ENCODE measurements at places on chromosomes 6 and 20.
A peak's percentile ranks its signal among the peaks of the same experiment; 100 is the strongest.

DNA sequence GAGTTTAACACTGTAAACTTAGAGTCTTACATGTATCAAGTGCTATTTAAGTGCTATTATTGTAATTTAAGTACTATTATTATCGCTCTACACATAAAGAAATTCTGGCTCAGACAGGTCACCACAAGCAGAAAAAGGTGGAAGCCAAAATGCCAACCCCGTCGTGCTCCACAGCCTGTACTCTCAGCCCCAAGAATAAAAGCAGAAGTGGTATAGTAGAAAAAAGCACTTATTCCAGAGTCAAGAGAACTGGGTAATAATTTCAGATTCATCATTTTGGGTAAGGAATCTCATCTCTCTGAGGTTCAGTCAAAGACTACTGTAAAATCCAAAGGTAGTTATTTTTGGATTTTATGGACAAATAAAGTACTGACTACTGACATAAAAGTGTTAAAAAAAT lies 943 bp downstream of the ZUP1 start:
- DNase-seq: no peak

- no peak for DNase-seq
Observed at GRCh38 chr6:10382322-10382721, 32.6 kb downstream of the TFAP2A start.

GRCh38 chr20:62628691-62629090 lies 13.6 kb upstream of the SLCO4A1 start:
- no peak for DNase-seq

DNA sequence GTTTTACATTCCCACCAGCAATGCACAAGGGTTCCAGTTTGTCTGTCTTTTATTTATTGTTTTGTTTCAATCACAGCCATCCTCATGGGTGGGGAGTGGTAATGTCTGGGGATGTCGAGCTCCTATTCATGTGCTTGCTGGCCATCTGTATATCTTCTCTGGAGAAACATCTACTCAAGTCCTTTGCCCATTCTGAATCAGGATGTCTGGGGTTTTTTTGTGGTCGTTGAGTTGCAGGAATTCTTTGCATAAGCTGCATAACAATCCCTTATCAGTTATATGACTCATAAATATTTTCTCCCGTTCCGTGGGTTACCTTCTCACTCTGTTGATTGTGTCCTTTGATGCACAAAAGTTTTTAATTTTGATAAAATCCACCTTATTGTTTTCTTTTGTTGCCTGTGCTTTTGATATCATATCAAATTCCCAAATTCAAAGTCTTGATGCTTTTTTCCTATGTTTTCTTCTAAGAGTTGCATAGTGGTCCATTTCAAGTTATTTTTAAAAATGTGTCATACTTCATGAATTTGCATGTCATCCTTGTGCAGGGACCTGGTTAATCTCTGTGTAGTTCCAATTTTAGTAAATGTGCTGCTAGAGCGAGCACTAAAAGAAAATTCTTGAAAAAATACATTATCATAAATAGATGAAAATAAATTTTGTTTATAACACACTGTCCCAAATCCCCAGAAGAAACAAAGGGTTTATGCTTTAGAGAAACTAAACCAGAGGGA lies 54.9 kb upstream of the PDE10A start:
- no peak for DNase-seq

DNA sequence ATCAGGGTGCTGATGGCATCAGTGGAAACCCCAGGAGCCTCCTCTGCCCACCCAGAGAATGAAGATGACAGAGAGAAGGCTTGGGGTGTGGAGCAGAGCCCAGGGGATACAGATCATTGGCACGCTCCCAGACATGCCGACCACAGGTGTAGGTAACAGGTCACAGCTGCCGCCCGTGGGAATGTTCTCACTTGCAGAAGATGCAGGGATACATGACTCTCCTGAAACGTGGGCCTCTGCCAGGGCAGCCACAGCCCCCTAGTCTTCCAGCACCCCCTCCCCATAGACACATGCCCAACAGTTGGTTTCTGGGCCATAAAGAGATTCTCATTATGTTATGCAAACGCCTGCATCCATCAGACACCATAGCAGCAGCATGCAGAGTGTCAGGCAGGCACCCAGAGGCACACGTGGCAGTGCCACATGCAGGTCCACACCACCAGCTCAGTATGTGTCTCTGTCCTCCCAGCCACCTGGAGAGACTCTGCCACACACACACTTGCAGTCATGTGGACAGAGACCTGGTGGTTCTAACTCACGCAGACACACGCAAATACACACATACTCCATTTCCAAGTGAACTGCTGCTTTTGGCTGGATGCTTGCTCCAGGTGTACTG lies 45.5 kb downstream of the LRFN2 start:
- no peak for DNase-seq

GRCh38 chr6:151679081-151679480 lies 128.4 kb upstream of the ESR1 start:
- no peak for DNase-seq

GRCh38 chr20:8990770-8991169 lies 78.1 kb upstream of the PLCB4 start:
- DNase-seq: no peak

DNA sequence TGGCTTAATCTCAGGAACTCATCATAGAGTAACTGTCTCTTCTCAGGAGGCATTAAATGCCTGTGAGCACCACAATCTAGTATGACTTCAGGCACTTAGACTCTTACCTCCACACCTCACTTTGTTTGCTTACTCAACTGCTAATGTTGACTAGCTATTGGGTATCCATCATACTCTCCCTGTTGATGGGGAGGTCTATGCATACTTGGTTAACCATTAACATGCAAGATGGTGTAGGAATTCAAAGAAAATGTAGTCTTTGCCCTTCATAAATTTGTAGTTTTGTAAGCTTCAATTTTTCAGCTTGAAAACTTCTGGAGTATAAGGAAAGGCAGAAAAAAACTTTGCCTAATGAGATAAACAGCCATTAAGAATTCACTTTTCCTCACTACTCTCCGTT lies 501.0 kb upstream of the MARCKS start:
- DNase-seq: no peak

DNA sequence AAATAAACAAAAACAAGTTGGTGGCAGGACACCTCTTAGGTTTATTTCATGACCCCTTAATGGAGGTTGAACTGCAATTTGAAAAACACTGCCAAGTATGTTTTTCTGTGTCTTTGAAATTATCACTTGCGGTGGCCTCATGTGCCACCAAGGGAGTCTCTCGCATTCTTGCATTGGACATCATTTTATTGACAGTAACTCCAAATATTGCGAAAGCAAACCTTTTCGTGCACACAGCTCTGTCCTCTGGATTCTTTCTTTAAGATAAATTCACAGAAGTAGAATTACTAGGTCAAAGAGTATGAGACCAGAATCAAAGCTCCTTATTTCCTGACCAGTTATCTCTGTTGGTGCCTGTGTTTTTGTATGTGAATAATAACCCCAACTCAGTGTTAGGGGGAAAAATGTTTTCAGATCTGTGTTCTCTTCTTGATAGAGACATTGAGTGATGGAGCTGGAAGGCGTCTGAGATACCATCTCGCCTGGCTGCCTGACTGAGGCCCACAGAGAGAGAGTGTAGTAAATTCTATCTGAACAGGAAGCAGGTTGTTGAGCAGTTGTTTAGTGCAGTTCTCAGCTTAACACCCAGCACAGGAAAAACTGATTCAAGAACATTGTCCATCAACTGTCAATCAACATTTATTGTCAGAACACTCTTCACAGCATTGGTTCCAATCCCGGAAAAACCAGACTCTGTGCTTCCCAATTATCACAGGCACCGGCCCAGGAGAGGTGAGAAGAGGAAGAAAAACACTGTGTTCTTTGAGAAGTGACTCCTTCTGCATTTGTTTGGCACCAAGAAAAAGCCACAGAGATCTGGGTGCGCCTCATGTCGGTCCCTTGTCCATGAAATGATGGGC lies 2.2 kb upstream of the CCDC167 start:
- DNase-seq: peak; percentile 44

DNA sequence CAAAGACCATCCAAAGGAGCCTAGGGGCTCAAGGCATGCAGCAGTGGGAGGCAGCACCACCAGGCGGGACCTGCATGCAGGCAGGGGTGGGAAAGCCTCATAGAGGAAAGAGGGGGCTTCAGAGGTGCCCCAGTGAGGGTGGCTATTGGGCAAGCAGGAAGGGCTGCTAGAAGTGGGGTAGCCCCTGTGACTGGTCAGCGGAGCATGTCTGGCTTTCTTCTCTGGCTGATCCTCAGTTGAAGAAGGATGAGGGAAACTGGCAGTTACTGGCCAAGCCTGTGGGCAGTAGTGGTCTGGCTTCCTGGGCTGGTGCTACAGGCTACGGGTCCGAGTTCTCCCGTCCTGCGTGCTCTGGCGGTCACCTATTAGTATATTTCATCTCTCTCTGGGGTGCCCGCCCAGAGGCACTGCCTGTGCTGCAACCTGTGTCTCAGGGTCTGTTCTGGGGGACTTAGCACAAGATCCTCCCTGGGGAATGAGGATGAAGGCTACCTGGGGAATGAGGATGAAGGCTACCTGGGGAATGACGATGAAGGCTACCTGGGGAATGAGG lies 35.9 kb upstream of the CST7 start:
- no peak for DNase-seq

DNA sequence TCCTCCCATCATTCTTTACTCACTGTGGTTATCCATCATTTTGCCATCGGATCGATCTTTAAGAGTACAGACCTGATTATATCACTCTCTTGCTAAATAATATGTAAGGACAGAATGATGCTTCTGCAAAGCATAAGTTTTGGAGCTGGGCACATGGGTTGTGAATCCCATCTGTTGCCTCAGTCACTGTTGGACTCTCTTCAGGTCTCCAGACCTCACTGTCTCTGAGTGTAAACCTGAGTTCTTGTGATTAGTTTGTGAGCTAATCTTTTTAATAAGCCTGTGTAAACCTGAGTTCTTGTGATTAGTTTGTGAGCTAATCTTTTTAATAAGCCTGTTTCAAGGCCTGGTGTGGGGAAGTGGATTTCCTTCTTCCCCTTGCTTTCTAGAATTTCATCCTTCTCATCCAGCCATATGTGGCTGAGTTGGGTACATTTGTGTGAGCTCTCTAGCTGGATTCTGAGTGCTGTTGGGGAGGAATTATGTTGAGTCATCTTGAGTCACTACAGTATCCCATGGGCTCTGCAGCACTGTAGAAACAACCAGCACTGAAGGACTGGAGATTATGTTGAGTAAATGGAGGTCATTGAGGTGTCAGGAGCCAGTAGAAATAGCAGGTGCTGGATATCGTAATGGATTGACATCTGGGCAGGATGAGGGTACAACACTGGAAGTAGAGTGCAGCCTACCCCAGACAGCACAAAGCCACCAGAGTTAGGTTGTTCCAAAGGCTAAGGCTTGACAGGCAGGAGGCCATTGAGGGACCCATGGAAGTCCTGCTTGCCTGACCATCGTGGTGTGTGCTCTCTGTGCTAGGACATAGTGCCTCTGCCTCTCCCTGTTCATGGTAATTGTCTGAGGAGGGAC lies 52.4 kb downstream of the SCAND1 start:
- no peak for DNase-seq

GRCh38 chr20:52761867-52762266 lies 210.3 kb upstream of the TSHZ2 start:
- DNase-seq: no peak

DNA sequence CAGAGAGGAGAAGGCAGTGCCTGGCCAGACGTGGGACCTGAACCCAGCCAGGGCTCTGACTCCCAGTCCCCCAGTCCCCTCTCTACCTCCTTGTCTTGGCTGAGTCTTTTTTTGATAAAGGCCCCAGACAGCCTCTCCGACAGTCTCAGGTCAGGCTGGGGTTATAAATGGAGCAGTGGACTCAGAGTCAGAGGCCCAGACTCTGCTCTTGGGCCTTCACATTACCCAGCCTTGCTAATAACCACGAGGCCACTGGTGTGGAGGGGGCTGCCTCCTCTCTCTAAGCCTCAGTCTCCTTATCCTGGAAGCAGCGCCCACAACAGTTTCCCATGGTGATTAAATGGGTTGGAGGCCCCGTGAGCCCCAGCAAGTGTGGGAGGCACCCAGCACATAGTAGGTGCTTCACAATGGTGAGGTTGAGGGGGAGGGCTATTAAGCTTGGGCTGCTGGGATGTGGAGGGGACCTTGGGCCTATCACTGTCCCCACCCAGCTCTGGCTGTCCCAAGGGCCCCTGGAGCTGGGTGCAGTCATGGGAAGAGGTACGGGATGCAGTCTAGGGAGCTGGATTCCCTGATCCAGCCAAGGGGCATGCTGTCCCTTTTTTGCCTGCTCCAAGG lies 35.7 kb downstream of the TGM2 start:
- DNase-seq: no peak

GRCh38 chr20:10332656-10333415 lies 101.2 kb downstream of the MKKS start:
- no peak for DNase-seq

DNA sequence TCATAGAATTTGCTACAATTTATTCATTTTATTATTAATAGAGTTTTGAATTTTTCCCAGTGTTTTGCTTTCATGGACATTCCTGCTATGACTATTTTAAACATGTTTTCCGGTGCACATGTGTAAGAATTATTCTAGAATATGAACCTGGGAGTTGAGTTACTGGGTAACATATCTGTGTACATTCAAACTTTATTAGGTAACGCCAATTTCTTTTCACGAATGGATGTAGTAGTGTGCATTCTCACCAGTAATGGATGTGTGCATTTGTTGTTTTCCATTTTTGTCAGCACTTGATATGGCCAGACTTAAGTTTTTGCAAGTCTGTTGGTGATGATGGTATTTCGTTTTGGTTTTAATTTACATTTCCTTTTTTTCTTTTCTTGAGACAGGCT lies 118.8 kb downstream of the CDKAL1 start:
- no peak for DNase-seq

GRCh38 chr6:139423037-139423703 lies 48.7 kb upstream of the CITED2 start:
- DNase-seq: no peak

DNA sequence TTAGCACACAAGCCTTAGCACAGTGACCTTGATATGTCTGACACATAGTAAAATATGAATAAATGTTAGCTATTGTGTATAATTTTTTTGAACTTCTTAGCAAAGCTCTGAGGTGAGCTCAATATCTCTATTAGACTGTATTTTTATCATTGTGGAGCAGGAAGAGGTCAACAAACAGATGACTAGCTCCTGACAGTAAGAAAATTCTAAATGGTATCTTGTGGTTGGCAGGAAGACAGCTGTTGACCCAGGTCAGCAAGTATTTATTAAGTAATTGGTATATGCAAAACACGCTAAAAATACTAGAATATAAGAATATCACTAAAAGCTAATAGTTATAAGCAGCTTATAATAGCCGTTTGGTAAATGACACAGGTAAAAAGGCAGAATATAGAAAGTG lies 77.5 kb upstream of the MARCKS start:
- no peak for DNase-seq

- DNase-seq: no peak
Observed at GRCh38 chr6:137806914-137807682, 60.0 kb upstream of the TNFAIP3 start.

- no peak for DNase-seq
Observed at GRCh38 chr6:135385299-135385698, 112.2 kb downstream of the AHI1 start.

DNA sequence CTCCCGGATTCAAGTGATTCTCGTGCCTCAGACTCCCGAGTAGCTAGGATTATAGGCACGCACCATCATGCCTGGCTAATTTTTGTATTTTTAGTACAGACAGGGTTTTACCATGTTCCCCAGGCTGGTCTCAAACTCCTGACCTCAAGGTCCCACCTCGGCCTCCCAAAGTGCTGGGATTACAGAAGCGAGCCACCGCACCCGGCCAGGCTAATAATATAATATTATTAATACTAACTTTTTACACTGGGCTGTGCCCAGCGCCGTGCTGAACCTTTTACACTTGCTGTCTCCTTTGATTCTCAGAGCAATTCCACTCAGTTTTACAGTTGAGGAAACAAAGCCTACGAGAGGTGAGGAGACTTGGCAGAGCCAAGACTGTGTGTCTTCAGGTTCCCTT lies 2.3 kb upstream of the TGM3 start:
- no peak for DNase-seq
